ENCODE measurements at places on chromosomes 12 and 14.

DNA sequence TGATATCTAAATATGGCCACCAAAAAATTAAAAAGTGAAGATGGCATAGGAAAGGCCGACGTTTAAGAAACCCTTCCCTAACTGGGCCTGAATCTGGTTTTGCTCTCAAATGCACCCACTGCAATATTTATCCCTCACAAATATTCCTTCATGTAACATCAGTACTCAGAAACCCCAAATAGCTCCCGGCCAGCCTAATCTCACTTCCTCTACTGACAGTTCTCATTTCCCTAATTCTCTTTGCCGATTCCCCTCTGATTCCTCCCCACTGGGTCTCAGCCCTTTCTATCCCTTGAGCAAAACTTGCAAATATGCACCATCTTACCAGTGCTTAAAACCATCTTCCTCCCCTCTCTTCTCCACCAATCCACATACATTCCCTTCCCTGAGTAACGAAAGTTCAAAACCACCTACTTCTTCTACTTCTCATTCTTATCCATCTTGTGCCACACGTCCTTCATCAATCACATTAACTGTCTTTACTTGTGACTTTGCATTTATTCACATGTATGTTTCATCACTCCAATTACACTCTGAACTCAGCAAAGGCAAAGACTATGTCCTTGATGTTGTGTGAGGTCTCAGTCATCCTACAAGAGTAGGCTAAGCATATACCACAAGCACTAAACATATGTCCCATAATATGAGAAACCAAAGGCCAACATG, 23.1 kb downstream of the KCNK10 start:
- DNase-seq, result no peak

GRCh38 chr14:75242546-75243273, 35.9 kb upstream of the FOS start:
- no peak for DNase-seq

- no peak for DNase-seq
These were observed 151.3 kb downstream of the DICER1 start for GRCh38 chr14:95006051-95006450.

- DNase-seq, result no peak
These were observed 6.7 kb downstream of the CDKN1B start for GRCh38 chr12:12723681-12724420.

- no peak for DNase-seq
These were observed 27.6 kb upstream of the PHC1 start for GRCh38 chr12:8886502-8887284.

GRCh38 chr12:39378341-39378740, 64.6 kb downstream of the KIF21A start:
- DNase-seq, result no peak

All from activated T-cell treated with anti-CD3 and anti-CD28 coated beads for 24 hours (primary cell).